Pancreas (tissue), 10 donors: ENCODE measurements at places on chromosomes 2 and 18.

DNA sequence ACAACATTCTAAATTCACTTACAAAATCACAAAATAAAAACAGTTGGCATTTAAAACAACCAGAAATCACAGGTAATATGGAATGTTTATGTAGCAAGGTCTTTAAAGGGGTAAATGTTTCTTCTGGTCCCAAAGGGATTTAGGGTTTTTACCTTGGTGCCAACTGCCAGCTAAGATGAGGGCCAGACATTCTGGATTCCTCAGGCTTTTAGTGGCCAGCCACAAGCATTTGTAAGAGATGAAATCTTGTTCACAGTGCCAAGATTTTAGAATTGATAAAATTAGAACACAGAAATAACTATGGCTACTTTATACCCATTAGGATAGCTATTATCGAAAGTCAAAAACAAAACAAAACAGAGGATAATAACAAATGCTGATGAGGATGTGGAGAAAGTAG lies 60.4 kb upstream of the CDKL4 start:
- DNase-seq = no peak

DNA sequence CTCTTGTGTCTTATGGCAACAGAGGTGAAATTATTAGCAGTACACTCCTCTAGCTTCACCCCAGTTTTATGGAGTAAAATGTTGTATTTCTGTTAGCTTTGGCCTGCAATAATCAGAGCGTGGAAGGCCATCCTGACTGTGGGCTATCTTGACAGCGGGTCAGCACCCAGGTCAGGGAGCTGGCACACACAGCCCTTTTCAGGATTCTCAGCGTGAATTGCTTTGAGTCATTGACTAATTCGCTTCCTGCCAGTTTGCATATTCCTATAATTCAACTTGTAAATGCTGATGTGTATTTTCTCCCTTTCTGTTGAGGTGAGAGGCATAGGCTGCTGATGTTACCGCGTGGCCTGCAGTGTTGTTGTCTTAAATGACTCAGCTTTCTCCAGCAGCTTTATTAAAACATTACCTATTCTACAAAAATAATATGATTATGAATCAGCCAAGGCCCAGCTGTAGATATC lies 109.6 kb upstream of the EML6 start:
- DNase-seq = no peak

DNA sequence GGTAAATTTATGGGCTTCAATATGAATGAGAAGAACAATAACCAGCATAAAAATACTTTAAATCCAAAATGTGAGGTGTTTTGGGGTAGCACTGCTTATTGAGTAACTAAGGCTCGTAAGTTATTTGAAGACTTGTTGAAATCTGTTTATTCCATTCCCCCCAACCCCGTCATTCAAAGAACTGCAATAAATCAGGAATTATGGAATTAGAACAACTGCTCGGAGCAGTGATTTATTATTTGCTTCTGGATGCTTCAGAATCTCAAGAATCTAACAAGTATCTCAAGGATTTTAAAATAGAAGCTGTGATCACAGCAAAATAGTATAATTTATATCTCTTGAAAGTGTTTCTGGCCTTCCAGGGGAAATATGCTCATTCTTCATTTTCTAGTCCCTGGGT lies 86.8 kb downstream of the EML6 start:
- no peak for DNase-seq

GRCh38 chr2:23351388-23352141 lies 33.4 kb upstream of the KLHL29 start:
- peak; percentile 82 for DNase-seq

DNA sequence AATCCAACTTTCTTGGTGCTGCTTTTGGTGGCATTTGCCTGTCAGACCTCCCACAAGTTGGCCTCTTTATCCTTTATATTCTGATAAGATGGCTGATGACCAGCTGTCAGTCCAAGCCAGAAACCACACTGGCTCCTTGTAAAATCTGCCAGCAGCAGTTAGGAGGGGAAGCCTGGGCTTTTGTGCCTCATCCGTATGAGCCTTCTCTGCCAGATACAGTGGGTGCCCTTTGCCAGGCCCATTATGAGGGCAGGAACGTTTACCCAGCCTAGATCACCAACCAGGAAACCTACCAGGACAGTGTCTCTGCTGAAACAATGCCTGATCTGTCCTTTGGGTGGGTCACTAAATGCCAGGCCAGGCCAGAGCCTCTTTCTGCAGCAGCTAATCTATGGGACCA lies 202.9 kb upstream of the SP5 start:
- DNase-seq = no peak

GRCh38 chr2:219836647-219837177 lies 209.3 kb downstream of the SLC4A3 start:
- no peak for DNase-seq

- no peak for DNase-seq
These were observed 201.7 kb upstream of the HS6ST1 start for GRCh38 chr2:128520340-128520739.

GRCh38 chr2:221397187-221397586 lies 174.9 kb downstream of the EPHA4 start:
- DNase-seq = no peak

DNA sequence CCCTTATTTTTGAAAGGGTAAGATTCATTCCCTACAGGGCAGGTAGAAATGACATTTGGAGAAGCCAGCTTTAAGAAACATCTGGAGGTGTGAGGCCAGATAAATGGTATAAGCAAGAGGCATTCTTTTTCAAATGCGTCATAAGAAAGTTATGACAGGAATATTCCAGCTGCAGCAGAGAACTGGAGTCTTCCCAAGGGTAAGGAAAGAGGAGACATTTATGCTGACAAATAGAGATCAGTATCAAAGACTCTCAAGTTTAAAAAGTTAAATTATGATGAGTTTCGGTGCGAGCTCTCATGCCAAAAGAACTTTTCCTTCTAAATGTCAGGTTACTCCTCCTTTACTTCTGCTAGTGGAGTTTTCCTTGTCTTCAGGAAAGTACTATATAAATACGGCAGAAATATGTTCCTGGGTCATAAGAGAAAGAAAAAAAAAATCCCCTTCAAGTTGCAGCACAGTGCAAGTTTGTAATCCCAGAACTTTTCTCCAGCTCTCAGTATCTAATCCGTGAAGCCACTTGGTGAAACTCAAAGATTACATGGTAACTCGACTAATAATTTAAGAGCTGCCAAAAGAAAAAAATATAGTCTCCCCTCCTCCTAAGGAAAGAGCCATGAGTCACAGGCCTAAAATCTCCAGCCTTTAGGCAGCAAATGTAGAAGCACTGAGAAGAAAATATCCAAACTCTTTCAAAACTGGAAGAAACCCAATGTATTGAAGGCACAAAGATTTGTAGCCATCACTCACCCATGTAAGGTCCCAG lies 428.1 kb downstream of the MEIS1 start:
- DNase-seq = no peak
